ENCODE measurements at places on chromosomes 7 and 10.

DNA sequence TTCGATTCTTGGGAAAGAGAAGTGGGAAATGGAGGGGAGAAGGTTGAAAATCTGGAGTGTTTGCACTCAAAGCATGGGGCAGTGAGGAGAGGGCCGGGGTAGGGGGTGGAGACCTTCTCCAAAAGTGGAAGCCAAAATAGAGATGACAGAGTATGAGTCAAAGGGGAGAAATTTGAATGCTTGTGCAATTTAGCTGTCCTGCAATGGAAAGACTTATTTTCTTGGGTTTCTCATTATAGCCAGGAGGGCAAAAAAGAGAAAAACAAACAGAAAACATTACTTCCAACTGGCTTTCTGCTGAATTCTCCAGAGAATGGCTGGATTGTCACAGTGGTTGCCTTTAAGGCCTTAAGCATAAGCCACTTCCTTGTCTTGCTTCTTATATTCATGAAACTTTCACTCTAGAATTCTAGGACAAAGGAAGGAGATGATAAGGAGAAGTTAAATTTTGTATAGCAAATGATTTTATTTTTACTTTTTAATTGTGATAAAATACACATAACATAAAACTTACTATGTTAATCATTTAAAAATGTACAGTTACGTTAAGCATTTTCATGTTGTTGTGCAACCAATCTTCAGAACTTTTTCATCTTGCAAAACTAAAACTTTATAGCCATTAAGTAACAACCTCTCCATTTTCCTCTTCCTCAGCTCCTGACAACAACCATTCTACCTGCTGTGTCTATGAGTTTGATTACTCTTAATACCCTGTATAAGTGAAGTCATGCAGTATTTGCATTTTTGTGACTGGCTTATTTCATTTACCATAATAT, 100.2 kb downstream of the GPR85 start:
- no peak for DNase-seq

GRCh38 chr7:70132852-70133690, 534.8 kb downstream of the AUTS2 start:
- peak; percentile 40 for DNase-seq

DNA sequence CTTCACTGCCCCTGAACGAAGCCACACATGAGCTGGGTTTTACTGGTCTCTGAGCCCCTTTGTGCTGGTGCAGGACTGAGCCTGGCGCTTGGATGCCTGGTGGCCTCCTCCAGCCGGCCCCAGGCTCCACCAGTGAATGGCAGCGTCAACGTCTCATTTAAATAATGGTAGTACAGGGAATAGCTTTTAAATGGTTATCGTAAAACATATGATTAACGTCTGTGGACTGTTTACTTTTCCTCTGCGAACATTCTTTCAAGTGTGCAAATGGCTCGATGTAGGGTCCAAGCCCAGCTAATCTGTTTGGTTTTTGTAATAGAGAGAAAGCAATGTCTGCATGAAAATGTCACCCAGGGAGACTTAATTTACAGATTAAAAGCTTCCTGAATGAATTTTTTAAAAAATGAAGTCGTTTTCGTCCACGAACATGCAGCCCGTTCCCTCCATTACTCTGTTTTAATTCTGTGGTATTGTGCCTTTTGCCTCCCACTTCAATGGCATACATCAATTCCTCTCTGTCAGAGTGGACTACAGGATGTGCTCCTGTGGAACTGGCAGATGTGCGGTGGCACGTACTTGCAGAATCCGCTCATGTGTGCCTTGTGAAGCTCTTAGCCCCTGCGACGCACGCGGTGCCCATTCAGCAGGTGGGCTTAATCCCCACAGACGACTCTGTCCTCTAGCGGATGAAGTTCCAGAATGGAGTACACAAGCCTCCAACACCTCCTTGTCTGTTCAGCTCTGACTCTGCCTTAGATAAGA, 192.7 kb downstream of the TCF7L2 start:
- DNase-seq: no peak

- peak; percentile 74 for DNase-seq
These were observed 189.8 kb upstream of the IMMP2L start for GRCh38 chr7:111752022-111752582.

DNA sequence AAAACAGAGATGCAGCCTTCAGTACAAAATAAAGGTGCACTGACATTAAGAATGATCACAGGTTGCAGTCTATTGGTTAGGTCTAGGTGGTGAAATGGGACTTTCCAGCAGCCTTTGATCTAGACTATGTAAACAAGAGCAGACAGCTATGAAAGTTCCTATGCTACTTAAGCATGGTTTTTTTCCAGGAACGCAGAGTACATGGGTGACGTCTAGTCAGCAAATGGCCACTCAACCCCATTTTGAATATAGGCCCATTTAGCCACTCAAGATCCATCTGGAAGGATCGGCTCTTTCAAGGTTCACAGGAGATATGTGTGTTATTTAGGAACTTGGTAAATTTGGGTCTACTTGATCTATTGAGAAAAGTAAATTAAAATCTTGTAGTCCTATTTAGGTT, 1424.6 kb upstream of the LRRTM3 start:
- DNase-seq: no peak

DNA sequence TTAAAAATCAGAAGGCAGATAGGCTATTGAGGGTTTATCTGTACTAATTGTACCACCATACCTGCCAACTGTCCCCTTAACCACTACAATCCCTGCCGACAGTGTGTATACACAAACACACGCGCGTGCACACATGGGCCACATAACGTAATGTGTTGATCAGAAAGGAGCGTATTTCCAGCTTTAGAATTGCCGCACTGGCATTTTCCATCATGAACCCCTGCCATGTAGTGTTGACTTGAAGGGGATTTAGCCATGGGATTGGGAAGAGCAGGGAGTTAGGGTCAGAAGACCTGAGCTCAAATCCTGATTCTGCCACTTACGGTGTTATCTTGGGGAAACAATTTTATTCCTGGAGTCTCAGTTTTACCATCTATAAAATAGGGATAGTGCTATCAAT, 158.9 kb downstream of the TCF7L2 start:
- no peak for DNase-seq

- no peak for DNase-seq
These were observed 15.0 kb upstream of the COL28A1 start for GRCh38 chr7:7550663-7551062.

DNA sequence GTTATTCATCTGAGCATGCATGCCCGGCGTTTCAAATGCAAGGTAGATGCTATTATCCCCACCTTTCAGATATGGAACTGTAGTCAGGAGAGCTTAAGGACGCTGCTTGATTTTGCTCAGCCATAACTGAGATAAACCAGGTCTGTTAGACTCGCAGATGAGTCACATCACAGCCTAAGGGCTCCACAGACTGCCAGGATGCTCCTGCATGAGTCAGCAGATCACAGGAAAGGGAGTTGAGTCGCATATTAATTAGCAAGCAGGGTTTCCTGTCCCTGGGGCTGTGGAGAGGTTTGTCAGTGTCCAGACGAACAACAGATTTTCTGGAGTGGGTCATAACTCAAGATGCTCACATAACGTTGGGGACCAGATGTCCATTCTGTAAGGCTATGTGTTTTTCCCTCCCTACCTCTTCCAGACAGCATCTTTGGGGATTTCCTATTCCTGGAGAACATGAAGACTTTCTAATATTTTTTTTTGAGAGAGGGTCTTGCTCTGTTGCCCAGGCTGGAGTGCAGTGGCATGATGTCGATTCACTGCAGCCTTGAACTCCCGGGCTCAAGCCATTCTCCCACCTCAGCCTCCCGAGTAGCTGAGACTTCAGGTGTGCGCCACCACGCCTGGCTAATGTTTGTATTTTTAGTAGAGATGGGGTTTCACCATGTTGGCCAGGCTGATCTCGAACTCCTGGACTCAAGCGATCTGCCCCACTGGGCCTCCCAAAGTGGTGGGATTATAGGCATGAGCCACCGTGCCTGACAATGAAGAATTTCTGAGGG, 36.7 kb downstream of the PFKFB3 start:
- DNase-seq: no peak

DNA sequence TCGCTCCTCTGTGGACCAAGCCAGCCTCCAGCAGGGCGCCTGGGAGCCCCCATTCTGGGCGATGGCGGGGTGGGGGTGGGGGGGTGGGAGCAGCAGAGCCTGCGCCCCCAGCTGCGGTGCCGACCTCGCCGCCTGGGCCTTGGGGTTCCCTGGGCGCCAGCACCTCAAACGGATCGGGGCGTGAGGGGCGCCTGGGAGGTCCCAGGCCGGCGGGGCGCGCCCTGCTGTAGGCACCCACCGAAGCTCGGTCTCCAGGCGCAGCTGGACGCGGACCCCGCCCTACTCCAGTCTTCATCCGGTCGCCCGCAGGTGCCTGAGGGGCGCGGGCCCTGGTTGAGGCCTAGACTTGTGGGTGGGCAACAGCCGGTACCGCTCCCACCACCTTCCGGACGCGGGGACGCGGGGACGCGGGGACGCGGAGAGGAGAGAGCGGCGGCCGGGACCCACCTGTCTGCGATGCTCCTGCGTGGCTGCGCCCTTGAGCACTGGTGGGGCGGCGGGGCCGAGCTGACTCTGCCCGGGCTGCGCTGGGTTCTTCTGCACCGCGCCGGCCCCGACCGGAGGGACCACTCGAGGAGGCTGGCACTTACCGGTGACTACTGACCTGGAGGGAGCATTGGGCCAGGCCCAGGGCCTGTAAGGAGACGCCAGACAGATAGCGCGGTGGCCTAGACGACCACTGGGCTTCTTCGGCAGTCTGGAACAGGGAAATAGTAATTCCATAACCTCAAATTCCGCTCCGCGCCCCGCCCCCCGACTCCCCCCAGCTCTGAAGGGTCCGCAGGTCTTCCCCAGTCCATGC, 5.5 kb upstream of the KCP start:
- no peak for DNase-seq

- DNase-seq: no peak
These were observed 333.3 kb upstream of the SEMA3D start for GRCh38 chr7:85520175-85520574.

DNA sequence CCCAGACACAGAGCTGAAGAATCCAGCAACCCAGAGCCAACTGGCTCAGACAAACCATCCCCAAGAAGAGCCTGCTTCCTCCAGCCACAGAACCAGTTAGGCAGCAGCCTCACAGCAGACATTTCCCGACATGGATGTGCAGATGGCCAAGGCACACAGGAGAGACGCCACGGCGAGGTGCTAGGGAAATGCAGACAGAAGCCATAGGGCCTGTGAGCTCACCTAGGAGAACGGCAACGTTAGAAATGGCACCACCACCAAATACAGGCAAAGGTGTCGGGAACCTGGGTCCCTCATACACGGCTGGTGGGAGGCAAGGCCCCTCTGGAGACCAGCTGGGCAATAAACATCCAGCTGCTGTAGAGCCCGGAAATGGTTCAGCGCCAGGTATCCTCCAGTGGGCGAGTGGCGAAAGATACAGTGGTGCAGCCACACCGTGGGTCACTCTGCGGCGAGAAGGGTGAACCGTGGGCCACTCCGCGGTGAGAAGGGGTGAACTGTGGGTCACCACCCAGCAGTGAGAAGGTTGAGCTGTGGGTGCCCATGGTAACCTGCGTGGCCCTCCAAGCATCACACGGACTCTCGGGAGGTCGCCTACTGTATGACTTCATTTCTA, 31.2 kb downstream of the JAKMIP3 start:
- DNase-seq: no peak

DNA sequence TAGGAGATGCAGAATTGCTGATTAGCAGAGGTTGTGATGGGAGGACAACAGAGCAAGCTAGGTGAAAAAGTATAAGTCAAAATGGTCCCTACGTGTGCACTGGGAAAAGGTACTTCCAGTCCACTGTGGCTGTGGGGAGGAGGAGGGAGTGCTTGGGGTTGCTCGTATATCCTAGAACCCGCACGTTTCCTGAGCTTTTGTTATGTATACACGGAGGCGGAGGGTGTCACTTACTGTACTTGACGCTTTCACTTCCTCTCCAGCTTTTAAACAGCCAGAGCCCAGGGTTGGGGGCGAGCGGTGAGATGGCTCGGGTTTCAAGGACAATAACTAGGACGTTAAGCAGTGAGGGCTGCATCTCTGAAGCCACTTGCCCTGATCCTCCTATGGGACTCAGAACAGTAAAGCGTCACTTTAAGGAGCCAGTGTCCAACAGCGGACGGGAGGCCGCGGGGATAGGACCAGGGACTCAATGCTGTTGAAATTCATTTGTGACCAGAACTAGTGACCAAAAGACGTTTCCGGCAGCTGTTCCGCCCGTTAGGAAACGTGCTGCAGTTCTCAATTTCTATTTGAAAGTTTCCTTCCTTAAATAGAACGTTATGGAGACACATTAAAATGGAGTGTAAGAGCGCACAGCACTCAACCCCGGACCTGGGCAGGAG, 985 bp upstream of the ETV1 start:
- no peak for DNase-seq

GRCh38 chr10:99930731-99931550, 78.8 kb downstream of the DNMBP start:
- DNase-seq: no peak

- peak; percentile 36 for DNase-seq
These were observed 1.1 kb upstream of the EGR2 start for GRCh38 chr10:62817121-62817765.

- DNase-seq: no peak
These were observed 13.8 kb downstream of the ZSCAN21 start for GRCh38 chr7:100063376-100063775.

DNA sequence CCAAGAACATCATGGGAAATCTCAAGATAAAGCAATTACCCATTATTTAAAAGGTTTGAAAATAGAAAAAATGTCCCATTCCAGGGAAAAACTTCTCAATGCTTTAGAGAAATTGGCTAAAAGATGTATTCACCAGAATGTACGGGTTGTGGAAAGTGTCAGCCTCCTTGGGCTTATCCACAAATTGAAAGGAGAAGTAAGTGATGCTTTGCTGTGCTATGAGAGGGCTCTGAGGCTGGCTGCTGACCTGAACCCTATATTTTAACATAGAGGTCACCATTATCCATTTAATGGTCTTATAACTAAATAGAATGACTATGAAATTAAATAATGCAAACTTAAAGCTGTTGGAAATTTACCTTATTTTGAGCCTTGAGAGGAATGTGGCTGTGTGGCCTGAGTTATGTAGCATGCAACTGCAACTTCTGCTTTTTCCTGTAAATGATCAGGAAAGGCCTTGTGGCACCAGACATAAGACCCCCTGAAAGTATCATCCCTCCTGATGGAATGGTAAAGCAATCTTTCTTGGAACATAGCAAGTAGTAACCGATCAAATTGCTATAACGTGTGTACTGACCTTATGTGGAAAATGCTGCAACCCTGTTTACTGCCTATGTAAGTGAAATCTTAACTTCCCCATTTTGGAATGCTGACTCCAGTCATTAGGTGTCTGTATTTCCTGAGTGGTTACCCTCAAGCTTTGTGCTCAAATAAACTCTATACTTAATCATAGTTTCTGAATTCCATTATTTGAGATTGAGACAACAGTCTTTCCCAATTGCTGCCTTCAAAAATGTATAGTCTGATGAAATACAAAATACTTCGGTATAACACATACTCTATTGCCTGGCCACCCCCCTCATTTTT, 6.9 kb downstream of the IFIT1B start:
- DNase-seq: no peak

- DNase-seq: no peak
These were observed 146.7 kb downstream of the GRM3 start for GRCh38 chr7:86790383-86790782.

Measured in D341Med (cell line).